ENCODE measurements at places on chromosomes 6 and 20.

- DNase-seq, result no peak
Observed at GRCh38 chr20:57620999-57621398, 773 bp upstream of the ZBP1 start.

- DNase-seq, result no peak
Observed at GRCh38 chr6:89239338-89239737, 22.2 kb upstream of the GABRR1 start.

GRCh38 chr6:13378669-13379590 is 50.6 kb upstream of the TBC1D7 start:
- DNase-seq, result no peak

GRCh38 chr6:137866200-137866913 is 702 bp upstream of the TNFAIP3 start:
- no peak for DNase-seq

Measured in T-helper 1 cell (primary cell).